ENCODE measurements at places on chromosomes 3 and 15.

DNA sequence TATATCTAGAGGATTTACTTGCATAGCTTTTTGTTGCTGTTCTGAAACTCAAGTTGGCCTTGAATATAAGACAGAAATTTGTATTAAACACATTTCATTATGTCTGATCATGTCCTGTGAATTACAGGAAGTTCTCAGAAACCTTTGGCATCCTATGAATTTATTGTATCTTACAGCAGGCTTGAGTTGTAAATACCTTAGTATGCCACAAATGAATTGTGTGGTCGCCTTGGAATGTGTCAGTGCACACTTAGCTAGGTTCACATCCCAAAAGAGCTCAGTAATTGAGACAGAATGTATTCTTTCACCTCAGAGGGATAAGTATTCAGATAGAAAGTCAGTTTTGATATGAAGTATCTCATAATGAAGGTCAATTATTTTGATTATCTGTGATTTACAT, 83.4 kb downstream of the NEK11 start:
- no peak for DNase-seq

GRCh38 chr3:17087509-17087908, 202.8 kb downstream of the PLCL2 start:
- DNase-seq: no peak

DNA sequence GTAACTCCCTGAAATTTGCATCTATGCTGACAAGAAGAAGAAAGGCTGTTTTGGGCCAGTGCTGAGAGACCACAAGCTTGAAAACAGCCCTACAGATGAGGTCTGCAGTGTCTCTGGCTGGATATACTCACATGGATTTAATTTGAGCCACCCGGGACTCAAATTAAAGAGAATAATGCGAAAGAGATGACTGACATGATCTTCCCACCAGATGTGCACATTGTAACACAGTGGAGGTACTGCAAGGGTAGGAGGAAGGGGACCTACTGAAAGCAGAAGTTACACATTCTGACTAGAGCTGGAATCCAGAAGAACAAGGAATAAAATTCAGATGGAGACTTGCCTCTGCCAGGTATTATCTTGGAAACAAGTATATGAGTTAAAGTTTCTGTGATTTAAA, 728.3 kb upstream of the SGO1 start:
- no peak for DNase-seq

DNA sequence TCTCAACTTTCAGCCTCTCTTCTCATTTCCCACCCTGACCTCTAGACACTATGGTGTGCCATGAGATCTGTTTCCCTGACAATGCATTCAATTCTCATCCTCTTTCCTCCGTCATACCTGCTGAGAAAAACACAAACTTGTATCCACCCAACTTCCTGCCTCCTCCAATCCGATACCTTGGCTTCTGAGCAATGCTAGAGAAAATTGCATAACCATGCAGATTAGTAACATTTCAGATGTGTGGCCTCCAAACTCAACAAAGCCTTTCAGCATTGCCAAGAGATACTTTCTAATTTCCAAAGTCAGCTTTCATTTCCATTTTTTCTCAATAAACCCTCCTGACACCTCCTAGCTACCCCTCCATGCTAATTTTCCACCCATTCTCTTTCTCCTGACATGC, 88.5 kb downstream of the MINAR1 start:
- DNase-seq: no peak

DNA sequence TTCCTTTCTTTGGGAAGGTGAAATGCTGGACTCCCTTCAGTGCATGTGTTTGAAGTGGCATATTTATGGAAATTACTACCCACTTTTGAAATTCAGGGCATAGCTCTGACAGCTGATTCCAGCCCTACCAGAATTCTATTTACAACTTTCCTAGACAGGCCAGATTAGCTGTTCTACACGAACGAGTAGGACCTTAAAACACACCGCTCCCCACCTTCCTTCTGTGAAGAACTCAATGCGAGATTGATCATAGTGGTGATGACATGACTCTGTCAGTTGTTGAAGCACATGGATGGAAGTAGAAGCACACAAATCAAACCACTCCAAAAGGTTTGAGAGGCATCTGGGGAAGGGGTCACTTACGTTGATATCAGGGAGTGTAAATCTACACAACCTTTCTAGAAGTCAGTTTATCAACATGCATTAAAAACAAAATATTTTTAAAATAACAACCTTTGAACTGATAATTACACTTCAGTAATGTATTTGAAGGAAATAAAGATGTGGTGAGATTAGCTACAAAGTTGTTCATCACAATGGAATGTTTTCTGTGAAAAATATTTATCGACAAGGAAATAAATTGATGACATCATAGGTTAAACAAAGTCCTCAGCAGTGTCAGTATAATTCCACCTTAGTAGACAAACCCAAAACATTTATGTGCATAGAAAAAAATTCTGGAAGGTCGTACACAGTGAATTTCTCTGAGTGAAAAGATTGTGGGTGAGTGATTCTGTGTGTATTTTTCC, 29.8 kb downstream of the RARB start:
- DNase-seq: no peak

- DNase-seq: no peak
Observed at GRCh38 chr3:159922861-159923312, 65.7 kb upstream of the IL12A start.

DNA sequence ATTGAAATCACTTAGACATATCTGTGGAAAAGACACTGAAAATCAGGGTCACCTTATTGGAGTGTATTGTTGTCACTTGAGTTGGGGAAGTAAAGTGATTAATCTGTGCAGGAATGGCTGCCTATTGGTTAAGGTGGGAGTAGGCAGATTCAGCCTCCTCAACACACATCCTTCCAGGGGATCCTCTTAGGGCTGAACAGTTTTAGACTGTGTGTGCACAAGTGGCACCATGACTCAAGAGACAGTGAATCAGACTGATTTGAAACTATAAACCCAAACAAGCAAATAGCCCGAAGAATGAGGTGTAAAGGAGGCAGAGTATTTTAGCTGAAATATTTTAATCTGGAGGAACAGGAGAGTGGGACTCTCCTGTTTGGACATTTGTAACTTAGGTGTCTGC, 4.9 kb downstream of the ABHD17C start:
- DNase-seq: no peak

- DNase-seq: no peak
Observed at GRCh38 chr3:160691151-160691550, 14.2 kb downstream of the ARL14 start.

DNA sequence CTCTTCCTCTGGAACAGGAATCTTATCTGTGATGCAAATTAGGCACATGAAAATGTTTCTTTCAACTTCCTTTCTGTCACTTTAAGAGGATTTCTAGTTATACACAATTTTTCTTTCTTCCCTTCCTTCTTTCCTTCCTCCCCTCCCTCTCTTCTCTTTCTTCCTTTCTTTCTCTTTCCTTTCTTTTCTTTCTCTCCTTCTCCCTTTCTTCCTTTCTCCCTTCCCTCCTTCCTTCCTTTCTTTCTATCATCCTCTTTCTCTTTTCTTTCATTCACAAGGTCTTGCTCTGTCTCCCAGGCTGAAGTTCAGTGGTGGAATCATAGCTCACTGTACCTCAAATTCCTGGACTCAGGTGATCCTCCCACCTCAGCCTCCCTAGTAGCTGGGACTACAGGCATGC, 18.0 kb upstream of the C2CD4B start:
- no peak for DNase-seq

- no peak for DNase-seq
Observed at GRCh38 chr15:27855137-27855536, 244.0 kb downstream of the OCA2 start.

DNA sequence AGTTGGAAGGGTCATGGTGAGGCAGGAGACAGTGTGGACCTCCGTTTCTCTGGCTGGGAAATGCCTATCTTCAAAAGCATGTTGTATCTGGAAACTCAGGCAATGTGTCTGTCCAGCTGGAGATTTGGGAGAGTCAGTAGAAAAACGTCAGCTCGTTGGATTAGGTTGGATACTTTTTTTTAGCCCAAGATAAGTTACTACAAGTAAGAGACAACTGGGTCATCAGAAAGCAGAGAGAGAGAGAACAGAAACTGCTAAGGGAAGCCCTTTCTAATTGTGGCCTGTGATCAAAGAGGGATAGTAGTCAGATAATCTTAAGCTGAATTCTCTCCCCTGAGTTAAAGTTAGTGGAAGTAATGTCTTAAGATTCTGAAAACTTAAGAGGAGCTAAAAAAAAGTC, 78.9 kb upstream of the ZNF280D start:
- no peak for DNase-seq

- no peak for DNase-seq
Observed at GRCh38 chr3:135989242-135989641, 23.7 kb downstream of the PPP2R3A start.

DNA sequence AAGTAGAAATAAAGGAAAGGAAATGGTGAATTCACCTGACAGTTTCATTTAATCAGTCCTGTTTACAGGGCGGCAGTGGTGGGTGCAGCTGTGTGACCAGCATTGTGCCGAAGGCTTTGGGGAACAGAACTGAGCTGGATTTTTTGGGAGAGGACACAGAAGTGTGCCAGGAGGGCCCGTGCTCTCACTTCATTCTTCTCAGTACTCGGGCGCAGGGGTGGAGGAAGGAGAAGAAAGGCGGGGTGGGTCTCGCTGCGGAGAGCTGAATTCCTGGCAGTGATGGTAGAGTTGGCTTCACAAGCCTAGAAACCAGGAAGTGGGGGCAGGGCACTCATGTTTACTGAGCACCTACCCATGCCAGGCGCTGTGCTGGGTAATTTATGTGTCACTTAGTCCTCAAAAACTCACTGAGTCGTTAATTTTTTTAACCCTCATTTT, 64.6 kb downstream of the CRTC3 start:
- DNase-seq: no peak

GRCh38 chr15:26882616-26883365, 15.9 kb downstream of the GABRA5 start:
- DNase-seq: no peak

DNA sequence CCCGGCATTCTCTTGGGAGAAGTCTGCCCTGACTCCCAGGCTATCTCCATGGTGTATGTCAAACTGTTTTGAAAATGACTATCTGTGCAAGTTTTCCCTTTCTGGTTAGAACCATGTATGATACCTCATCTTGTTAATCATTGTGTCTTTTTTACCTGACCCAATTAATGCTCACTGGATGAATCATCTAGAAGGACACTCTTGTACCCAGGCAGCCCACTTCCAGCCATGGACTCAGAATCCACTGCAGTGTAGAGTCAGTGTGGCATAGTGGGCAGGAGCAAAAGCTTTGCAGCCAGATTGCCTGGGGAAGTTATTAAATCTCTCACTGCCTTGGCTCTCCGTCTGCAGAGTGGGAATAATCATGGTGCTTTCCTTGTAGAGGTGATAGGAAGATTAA, 1.2 kb downstream of the FAM3D start:
- DNase-seq: no peak

DNA sequence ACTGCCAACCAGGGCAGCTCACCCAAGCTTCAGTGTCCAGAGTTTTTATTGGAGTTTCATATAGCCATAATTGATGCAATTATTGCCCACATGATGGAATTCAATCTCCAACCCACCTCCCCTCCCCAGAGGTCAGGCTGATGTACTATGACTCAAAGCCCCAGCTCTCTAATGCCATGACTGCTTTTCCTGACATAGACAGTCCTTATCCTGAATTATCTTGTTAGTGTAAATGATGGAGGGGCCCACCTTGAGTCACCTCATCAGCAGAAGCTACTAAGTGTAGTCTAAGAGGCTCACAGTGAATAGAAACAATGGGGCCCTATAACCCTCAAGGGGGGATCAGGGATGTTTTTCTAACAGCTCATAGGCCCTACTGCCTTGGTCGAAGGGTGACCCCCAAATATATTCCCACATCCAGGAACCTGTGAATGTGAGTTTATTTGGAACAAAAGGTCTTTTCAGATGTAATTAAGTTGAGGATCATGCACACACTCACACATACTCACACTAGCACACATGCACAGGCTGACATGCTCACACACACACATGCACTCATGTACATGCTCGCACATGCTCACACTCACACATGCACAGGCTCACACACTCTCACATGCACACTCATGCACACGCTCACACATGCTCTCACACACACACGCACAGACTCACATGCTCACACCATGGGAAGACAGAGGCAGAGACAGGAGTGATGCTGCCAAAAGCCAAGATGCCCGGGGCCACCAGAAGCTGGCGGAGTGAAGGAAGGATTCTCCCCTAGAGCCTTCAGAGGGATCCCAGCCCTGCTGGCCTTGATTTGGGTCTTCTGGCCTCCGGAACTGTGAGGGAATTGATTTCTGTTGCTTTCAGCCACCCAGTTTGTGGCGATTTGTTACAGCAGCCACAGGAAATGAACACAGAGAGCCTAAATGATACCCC, 131.2 kb upstream of the SMAD3 start:
- no peak for DNase-seq

- DNase-seq: peak; percentile 9
Observed at GRCh38 chr3:4821338-4821737, 157.9 kb upstream of the BHLHE40 start.

DNA sequence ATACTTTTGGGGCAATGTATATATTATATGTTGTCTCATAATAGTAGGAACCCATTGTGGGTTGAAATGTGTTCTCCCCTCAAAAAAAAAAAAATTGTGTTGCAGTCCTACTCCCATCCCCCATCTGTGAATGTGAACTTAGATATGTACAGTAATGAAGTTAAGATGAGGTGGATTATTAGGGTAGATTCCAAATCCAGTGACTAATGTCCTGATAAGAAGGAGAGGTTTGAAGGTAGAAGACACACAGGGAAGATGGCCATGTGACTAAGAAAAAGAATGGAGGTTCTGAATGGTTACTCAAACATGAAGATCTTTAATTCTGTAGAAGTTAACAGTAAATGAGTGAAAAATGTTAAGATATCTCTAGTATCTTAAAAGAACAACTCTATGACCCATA, 3.0 kb upstream of the ATOSA start:
- DNase-seq: no peak

DNA sequence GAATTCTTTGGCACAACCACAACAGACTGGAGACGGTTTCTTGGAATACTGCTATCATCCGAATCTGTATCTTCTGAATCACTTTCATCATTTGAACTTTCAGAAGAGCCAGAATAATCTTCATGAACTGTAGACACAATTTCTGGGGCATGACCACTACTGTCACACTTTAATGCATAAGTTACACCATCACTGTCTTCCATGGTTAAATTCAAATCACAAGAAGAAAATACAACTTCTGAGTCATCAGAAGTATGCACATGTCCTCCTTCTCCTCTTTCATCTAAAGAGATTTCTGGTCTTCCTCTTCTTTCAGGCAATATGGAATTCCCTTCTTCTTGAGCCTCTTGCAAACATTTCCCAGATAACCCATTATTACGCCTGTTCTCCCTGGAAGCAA, 42.5 kb downstream of the SETD2 start:
- no peak for DNase-seq

- peak; percentile 70 for DNase-seq
Observed at GRCh38 chr15:77634266-77634962, 1.7 kb upstream of the LINGO1 start.

DNA sequence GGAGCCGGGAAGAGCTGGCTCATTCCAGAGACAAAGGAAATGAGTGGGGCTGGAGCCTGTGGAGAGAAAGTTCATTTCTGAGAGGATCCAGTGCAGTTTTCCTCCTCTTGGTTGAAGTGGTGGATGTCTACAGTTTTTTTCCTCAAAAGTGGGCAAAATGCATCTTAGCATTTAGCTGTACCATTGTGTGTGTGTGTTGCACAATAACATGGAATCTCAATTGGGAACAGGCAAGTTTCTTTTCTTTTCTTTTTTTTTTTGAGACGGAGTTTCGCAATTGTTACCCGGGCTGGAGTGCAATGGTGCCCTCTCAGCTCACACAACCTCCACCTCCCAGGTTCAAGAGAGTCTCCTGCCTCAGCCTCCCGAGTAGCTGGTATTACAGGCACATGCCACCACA, 101.5 kb upstream of the UBE2E1 start:
- DNase-seq: no peak

GRCh38 chr3:56205406-56205805, 262.9 kb downstream of the ERC2 start:
- DNase-seq: no peak

All from retina (tissue), 1 donor.